Stimulated activated CD8-positive, alpha-beta memory T cell treated with anti-CD3 and anti-CD28 coated beads, Interleukin-7, amount 100 ng/mL, for 1 hour (primary cell): ENCODE measurements at places on chromosomes 11 and 22.
A peak's percentile ranks its signal among the peaks of the same experiment; 100 is the strongest.

DNA sequence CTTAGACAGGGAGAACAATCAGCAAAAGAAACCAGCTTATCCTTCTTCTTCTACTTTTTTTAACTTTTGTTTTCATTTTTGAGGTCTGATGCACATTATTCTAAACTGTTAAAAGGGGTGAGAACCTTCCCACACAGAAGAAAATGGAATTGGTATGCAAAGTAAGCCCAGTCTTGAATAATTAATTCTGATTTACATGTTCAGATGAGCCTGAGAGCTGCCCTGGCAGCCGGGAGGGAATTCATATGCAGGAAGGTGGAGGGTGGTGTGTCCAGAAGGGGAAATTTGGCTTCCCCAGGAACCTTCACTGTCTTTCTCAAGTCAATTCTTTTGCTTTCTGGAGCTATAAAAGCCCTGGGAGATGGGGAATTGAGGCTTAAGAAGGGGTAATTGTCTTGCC lies 181.0 kb downstream of the INSC start:
- no peak for DNase-seq

GRCh38 chr11:57240757-57241156 lies 3.7 kb upstream of the APLNR start:
- DNase-seq: no peak

GRCh38 chr11:48029681-48030290 lies 49.4 kb downstream of the PTPRJ start:
- no peak for DNase-seq

GRCh38 chr11:66080055-66080817 lies 10.2 kb downstream of the PACS1 start:
- DNase-seq: peak; percentile 50

GRCh38 chr11:34316347-34317035 lies 41.3 kb downstream of the ABTB2 start:
- DNase-seq: no peak

DNA sequence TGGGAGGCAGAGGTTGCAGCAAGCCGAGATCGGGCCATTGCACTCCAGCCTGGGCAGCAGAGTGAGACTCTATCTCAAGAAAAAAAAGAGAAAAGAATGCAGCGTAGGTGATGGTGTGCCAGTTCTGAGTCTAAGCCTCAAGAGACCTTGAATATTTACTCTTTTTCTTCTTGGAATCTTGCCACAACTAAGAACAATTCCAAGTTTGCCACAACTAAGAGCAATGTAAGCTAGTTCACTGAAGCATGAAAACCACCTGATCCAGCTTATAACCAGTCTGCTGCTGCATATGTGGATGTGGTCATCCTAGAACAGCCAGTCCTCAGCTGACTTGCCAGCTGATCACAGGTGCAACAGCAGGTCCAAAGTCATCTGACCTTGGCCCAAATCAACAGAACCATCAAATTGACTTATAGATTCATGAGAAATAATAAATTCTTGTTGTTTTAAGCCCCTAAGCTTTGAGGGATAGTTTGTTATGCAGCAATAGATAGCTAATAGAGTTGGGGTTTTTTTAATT lies 25.4 kb upstream of the SEZ6L start:
- no peak for DNase-seq

DNA sequence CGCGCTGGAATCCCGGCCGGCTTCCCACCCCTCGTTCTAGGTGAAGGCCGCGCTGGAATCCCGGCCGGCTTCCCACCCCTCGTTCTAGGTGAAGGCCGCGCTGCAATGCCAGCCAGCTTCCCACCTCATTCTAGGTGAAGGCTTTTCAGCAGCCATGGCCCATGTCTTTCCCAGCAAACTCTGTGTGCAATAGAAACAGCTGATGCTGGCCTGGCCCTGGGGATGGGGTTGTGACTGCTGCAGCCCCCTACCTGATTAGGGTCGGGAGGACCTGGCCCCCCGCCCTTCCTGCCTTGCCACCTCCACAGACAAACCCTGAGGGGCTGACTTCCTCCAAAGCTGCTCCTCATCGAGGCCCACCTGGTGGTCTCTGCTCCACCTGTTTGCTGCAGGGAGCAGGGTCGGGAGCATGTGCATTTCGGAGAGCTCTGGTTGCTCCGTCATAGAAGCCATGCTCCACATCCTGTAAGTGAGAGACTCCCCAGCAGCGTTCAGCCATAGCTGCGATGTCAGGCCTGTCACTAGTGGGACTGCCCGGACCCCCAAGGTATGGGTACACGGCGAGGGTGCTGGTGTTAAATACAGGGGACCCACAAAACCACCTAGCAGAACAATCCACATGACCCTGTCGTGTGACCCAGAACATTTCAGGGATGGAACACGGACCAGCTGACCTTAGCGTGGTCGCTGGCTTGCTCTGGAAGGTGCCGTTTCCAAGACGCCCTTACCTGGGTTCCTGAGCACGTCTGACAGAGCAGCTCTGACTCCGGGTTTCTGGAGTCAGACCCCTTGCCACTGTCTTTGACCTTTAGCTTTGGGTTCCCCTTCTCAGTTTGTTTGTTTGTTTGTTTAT lies 3.3 kb downstream of the ZBED4 start:
- no peak for DNase-seq

DNA sequence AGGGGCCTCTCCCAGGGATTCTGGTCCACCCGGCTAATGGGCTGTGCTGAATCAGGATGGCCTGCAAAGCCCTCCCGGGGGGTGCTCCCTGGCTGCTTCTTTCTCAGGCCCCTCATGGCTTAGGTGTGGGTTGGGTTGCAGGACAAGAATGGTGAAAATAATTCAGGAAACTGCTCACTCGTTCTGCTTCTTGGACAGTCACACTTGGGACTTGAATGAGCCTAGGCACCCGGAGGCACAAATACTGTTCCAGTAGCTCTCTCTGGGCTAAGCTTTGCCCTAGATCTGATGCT lies 83.2 kb downstream of the TRIM29 start:
- DNase-seq: no peak

GRCh38 chr22:18110954-18111758 lies 547 bp downstream of the TUBA8 start:
- DNase-seq: no peak
